Ureter (tissue), 1 donor: ENCODE measurements at places on chromosomes 3 and 15. TPM values are rescaled to one million over a fixed set of nuclear protein-coding genes. Genes with fewer than 3 reads are reported as not detected.

CHRNA5 gene
- total RNA-seq, result 4.0 TPM

- no peak for DNase-seq
These were observed 311.5 kb downstream of the CNTN3 start for GRCh38 chr3:74302969-74303368.

IGSF10 gene
- 3.3 TPM for total RNA-seq

CYP8B1 gene
- total RNA-seq, result not detected

ISG20 gene
- total RNA-seq, result 14.2 TPM

CD96 gene
- 45.9 TPM for total RNA-seq

GRCh38 chr3:131031660-131032059, 5.0 kb downstream of the NEK11 start:
- no peak for DNase-seq

DNA sequence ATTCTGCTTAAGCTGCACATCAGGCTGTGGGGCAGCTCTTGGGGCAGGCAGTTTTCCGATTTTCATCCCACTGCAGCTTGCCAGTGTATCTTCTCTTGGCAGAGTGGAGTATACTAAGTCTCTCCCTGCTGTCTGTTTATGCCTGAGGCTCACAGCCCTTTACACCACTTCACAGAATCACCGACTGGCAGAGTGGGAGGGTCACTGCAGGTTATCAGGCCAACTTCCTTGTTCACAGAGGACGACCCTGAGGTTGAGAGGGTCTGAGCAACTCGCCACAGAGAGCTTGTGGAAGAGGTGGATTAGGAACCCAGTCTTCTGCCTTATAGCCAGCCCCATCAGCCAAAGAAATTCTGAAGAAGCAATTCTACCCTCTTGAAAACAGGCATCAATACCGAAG, 30.9 kb downstream of the KIF9 start:
- no peak for DNase-seq

MUC20 gene
- 84.4 TPM for total RNA-seq

GRCh38 chr3:40170395-40170794, 139.1 kb upstream of the EIF1B start:
- DNase-seq, result no peak

DNA sequence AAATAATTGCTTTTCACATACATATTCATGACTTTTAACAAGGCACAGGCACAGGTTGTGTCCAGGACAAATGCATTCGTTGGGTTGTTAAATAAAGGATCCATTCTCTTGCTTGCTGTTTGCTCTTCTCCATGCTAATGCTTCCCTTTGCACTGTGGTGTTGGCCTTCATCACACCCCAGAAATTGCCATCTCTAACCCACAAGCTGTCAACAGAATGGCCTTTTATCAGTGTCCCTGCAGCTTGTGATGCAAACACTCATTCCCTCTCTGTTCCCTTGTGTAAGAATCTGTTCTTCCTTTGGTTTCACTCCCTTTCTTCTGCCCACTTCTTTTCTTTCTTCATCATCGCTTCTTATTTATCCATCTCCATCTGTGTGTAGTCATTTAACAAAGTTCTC, 72.2 kb downstream of the SLC7A14 start:
- DNase-seq, result no peak

GRCh38 chr3:105907777-105908176, 39.0 kb upstream of the CBLB start:
- DNase-seq, result no peak

GRCh38 chr15:45903283-45903682, 268.5 kb downstream of the SQOR start:
- no peak for DNase-seq

DLL4 gene
- total RNA-seq, result 15.2 TPM

ROBO1 gene
- total RNA-seq, result 38.8 TPM
